ENCODE measurements at places on chromosomes 1 and 21.

DNA sequence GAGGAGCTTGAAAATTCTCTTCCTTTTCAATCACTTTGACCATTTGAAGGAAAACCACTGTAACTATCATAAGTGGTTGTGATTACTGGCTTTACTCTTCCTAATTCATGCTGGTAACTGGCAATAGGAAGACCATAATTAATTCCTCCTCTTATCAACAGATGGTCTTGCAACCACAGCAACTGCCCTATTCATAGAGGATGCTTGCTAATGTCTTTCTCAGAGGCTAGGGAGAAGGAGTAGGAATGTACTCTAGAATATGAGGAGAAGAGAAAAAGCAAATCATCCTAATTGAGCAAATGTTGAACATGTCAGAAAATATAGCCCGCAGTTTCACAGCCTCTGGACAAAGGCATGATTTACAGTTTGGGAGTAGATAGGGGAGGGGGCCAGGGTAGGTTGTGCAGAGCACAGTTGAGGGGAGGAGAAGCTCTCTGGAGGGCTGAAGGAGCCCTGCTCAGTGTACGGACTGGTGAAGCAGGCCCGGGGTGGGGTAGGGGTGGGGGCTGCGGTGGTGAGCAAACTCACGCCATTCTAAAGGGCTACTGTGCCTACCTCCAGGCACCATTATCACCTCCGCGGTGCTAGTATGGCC, 192.9 kb downstream of the PCP4 start:
- DNase-seq = no peak

DNA sequence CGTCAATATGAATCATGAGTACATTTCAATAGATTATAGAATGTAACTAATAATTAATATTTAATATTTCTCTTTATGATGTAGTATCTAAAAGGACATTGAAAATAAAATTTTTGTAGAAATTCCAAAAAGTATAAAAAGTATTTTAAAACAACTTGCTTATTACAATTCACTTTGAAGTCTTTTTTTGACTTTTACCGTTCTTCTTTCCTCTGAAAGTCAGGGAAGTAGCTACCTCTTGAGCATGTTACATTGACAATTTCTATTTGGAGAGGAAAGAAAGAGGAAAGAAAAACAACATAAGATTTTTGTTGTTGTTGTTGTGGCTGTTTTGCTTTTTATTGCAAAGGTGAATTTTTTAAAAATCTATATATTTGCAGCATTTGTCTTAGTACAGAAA, 1.3 kb downstream of the PTPRC start:
- DNase-seq = no peak

DNA sequence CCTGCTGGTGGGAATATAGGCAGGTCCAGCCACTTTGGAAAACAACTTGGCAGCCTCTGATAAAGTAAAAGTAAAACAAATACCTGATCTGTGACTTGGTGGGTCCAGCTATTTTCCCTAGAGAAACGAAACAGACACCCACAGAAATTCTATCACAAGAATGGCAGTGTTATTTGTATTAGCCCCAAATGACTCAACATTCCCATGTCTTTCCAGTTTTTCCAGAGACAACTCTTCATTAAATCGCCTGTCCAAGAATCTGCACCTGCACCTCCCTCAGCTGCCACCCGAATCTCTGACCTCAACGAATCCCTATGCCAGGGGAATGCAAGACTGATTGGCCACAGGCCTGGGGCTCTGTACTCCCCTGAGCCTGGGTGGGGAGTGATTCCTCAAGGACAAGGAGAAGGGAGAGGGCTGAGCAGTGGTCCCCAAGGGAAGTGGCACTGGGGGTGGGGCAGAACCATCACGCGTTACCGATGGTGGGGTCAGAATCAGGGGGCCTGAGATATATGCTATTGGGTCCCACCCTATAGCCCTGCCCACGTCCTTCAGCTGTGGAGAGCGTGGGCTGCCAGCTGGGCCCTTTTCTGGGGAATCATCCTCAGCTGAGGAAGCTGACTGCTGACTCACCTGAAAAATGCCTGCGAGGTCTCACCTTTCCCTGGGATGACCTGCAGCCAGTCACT, 553.0 kb downstream of the PTPRU start:
- no peak for DNase-seq

DNA sequence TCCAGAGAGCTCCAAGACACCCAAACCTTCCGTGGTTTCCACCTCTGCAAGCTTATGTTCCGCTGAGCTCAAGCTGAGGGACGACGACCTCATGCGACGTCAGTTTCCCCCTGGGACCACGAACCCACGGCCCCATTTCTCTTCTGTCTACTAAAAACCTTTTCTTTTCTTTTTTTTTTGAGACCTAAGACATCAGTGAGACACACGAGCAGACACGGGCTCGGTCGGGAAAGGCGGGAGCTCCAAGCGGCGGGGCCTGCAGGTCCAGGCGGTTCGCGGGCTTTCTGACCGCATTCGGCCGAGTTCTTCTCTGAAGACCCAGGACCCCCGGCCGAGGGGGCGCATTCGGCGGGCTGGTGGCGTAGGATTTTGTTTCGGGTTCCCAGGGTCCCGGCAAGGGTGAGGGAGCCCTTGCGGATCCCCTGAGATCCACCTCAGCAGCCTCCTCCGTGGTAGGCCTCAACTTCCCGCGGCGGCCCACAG, 402 bp downstream of the C21orf58 start:
- no peak for DNase-seq

DNA sequence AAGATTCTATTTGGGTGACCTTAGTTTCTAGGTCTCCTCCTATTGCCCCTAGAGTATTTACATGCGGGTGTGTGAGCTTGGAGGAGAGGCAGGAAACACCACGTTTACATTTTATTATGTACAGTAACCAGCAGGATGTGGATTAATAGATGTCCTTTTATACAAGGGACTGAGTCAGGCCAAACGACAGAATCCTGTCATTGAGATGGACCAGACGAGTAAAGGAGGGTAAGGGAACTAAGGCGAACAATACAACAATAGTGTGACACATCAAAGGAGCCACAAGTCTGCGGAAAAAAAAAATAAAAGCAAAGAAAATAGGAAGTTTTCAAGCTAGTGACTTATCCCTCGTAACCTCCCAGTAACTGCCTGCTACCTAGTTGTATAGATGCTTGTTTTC, 151.1 kb downstream of the GABPA start:
- DNase-seq = no peak

GRCh38 chr1:110281363-110282290, 57.5 kb upstream of the RBM15 start:
- DNase-seq = no peak

Measured in left renal pelvis (tissue), 4 donors.